NCI-H187 treated with DMSO at 0.1 percent for 48 hours (cell line): ENCODE measurements at places on chromosomes 16 and 17.

DNA sequence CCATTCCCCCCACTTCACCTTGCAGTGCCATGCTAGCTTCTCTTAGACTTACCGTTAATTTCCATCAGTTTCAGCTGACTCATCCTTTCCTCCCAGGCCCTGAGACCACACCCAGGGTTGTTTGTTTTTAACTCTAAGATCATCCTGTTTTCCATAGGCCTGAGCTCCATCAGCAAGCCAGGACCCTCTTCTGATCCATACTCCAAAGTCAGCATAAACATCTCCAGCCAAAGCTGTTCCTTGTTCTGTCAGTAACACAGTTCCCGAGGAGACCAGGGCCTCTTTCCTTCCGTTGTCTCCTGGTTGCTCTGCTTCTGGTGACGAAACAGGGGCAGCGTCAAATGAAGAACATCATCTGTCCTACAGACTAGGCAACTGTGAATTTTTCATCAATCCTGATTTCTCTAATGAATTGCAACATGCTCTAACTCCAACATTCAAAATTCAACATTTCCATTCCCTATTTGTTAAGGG, 83.8 kb upstream of the HNF1B start:
- no peak for DNase-seq

- no peak for DNase-seq
Measured at GRCh38 chr17:81397314-81398175, 2.3 kb downstream of the BAHCC1 start.

GRCh38 chr17:42878123-42878880, 22.3 kb upstream of the G6PC1 start:
- no peak for DNase-seq

DNA sequence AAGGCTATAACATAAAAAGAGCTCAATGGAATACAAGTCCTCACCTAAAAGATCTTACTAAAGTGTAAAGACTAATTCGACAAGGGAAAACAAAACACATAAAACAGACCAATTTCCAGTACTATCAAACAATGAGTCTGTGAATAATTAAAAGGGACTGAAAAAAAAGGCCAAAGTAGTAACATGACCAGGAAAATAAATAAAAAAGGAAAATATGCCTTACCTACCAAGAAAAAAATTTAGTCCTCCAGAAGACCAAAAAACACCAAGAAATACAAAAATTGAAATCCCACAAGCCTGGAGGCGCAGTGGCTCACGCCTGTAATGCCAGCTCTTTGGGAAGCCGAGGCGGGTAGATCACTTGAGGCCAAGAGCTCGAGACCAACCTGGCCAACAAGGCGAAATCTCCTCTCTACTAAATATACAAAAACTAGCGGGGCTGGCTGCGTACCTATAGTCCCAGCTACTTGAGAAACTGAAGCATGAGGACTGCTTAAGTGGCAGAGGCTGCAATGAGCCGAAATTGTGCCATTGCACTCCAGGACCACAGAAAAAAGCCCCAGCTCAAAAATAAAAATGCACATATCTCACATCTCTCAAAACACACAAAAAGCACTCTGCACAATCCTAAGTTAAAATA, 60.8 kb downstream of the TEX14 start:
- DNase-seq = no peak

GRCh38 chr17:9937901-9938300, 32.8 kb upstream of the RCVRN start:
- DNase-seq = no peak

DNA sequence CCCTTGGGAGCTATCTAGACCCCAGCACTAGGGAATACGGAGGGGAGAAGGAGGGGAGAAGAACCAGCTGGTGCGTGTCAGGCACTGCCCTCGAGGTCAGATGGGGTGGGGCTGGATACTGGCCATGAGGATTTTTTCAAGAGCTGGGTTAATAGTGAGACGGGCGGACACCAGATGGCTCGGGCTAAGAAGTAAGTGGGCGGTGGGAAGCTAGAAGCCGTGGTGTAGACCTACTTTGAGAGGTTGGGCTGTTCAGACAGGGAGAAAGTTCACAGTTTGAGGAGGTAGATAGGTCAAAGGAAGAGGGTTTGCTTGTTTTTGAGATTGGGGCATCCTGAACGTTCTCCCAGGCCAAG, 303.8 kb downstream of the SEC14L1 start:
- DNase-seq = no peak

- DNase-seq = no peak
Measured at GRCh38 chr16:14539631-14540030, 90.4 kb downstream of the PARN start.

DNA sequence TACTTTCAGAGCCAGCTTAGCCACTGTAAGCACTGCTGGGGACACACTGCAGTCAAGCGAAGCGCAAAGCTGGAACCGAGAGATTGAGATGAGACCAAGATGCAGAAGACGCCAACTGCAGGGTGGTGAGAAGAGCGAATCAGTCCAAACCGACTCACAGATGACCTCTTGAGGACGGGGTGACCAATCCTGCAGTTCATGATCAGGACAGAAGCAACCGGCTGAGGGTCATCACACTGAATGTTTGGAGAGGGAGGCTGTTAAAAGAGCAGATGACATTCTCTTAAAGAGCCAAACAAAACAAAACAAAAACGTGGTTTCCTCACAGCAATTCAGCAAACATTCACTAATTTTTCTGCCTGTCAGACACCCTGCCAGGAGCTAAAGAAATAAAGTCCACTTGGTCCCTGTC, 8.5 kb downstream of the HASPIN start:
- DNase-seq = no peak

- DNase-seq = no peak
Measured at GRCh38 chr17:56603486-56604238, 10.2 kb downstream of the NOG start.

DNA sequence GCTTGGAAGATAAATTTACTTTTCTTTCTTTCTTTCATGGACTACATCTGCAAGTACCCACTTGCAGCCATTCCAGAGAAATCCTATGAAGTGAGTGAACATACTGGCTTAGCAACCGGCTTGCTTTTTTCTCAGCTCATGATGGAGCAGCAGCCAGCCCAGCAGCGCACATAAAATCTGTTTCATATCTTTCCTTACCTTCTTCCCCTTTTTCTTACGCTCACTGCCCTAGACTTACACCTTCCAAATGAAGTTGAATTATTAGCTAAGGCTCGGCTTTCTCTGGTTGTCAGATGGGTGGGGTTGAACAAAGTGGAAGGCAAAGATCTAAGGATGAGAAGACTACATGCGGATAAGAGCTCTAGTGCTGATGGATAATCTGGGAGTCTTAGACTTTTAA, 13.9 kb upstream of the ABCA8 start:
- DNase-seq = no peak

DNA sequence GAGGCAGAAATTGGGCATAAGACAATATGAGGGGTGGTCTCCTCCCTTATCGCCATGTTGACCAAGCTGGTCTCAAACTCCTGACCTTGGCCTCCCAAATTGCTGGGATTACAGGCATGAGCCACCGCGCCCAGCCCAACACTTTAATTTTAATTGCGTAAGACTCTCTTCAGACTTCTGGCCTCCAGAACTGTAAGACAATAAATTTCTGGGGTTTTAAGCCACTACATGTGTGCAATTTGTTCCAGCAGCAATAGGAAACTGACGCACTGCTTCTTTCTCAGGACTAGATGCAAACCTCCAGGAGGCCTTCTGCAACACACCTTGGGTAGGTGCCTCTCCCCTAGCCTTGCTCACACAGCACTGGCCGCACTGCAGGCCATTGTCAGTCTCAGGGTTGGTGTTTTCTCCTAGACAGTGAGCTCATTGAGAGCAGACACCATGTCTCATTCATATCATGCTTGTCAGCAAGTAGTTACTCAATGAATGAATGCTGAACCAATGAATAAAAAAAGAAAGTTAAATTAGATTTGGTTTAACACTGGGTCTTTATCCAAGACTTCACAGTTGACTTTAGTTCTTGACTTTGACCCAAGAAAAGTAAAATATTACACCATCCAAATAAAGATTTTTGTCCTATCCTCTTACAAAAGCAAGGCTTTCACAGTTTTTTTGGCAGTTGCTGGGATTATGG, 5.5 kb upstream of the ACSF2 start:
- no peak for DNase-seq

- DNase-seq = no peak
Measured at GRCh38 chr16:31361201-31362110, 6.5 kb downstream of the ITGAX start.

DNA sequence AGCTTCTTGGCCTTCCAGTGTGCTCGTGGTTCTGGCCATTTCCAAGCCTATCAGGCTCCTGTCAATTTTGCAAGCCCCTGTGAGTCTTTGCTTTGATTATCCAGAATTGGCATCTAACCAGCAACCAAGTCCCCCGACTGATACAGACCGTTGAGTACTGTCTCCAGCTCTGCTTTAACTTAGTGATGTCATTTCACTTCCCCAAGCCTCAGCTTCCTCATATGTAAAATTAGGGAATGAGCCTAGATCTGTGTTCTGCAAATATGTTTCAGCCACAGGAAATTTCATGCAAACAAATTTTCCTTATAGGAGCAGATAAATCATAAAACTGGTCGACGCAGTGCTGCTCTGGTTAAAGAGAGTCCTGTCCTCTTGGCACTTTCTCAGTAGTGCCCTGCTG, 60.1 kb upstream of the WSB1 start:
- DNase-seq = no peak

GRCh38 chr17:1762233-1762900, 507 bp downstream of the SERPINF1 start:
- no peak for DNase-seq

GRCh38 chr17:81125573-81126081, 39.7 kb upstream of the PVALEF start:
- DNase-seq = no peak

- DNase-seq = no peak
Measured at GRCh38 chr16:54627616-54628015, 303.0 kb upstream of the IRX5 start.

- DNase-seq = no peak
Measured at GRCh38 chr16:12721841-12722421, 81.8 kb downstream of the CPPED1 start.

- no peak for DNase-seq
Measured at GRCh38 chr16:69037373-69038160, 67.9 kb upstream of the HAS3 start.

DNA sequence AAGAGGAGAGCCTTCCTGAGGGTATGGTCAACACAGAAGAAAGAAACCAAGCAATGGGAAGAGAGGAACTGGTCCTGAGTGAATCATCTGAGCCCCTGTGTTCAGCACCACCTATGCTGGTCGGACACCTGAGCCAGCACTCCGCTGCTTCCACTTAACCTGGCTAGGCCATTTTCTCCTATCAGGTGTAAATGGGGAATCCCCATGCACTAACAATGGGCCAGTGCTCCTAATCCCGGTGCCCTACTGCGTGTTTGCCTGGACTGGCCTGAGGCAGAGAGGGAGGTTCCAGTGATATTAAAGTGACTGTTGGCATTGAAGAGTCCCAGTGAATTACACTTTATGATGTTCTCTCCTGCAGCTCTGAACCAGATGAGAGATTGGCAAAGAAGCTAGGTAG, 34.4 kb upstream of the XYLT2 start:
- DNase-seq = no peak

GRCh38 chr17:65914784-65915342, 277.1 kb downstream of the CEP112 start:
- DNase-seq = no peak

- no peak for DNase-seq
Measured at GRCh38 chr17:72342627-72343527, 222.1 kb downstream of the SOX9 start.

DNA sequence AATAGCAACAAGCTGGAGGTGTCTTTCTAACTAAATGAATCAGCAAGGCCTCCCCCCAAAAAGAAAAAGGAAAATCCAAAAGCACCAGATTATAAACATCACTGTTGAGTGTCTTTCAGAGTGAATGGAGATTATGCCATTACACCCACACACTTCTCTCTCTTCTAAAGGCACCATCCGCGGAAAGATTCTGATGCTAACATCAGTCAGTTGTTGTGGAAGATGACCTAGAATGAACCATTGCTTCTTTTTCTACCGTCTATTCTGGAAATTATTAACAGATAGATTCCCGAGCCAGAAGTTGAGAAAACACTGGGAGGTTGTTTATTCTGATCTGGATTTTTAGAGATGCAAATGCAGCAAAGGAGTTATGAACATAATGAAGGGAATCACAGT, 60.9 kb upstream of the FAM20A start:
- DNase-seq = no peak

- no peak for DNase-seq
Measured at GRCh38 chr17:6912110-6913051, 80.9 kb upstream of the TEKT1 start.

GRCh38 chr16:86042996-86043725, 144.2 kb downstream of the IRF8 start:
- DNase-seq = no peak

DNA sequence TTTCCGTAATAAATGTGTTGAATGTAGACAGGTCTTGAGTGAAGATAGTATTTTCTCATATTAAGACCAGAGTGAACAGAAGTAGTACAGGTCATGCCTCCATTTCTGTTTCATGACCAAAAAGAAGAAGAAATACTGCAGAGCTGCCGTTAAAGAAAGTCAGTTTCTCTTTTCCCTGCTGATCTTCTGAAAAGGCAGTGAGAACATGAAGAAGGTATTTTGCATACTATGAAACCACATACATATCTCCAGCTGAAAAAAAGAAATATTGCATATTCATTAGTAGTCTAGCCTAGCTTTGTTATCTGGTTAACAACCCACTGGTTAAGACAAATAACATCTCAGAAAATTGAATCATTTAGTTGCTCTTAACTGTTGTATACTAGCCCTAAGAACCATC, 138.4 kb downstream of the PHKB start:
- DNase-seq = no peak

GRCh38 chr17:21171309-21171922, 42.5 kb downstream of the TMEM11 start:
- DNase-seq = no peak

GRCh38 chr17:74373838-74374606, 6.7 kb downstream of the GPR142 start:
- DNase-seq = no peak

- DNase-seq = no peak
Measured at GRCh38 chr16:48897698-48898205, 287.8 kb upstream of the N4BP1 start.

DNA sequence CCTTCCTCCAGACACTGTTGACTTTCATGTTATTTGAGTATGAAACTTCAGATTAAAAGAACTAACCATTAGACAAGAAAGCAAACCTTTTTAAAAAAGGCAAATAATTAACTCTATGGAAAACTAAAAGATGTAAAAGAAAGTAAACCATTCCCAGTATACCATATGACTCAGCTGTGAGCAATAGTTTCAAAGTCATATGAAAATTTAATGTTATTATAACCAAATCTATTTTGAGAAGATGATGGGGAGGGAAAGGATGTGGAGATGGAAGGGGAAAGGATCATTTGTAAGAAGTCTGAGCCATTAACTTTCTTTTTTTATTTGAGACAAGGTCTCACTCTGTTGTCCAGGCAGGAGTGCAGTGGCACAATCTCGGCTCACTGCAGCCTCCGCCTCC, 131.8 kb downstream of the IRX5 start:
- no peak for DNase-seq

- no peak for DNase-seq
Measured at GRCh38 chr17:3683054-3683511, 12.9 kb downstream of the P2RX5 start.

- DNase-seq = no peak
Measured at GRCh38 chr17:78337244-78338109, 22.4 kb downstream of the SOCS3 start.

- no peak for DNase-seq
Measured at GRCh38 chr17:21357696-21358656, 18.2 kb upstream of the KCNJ12 start.
